ENCODE measurements at places on chromosomes 13 and 19.

DNA sequence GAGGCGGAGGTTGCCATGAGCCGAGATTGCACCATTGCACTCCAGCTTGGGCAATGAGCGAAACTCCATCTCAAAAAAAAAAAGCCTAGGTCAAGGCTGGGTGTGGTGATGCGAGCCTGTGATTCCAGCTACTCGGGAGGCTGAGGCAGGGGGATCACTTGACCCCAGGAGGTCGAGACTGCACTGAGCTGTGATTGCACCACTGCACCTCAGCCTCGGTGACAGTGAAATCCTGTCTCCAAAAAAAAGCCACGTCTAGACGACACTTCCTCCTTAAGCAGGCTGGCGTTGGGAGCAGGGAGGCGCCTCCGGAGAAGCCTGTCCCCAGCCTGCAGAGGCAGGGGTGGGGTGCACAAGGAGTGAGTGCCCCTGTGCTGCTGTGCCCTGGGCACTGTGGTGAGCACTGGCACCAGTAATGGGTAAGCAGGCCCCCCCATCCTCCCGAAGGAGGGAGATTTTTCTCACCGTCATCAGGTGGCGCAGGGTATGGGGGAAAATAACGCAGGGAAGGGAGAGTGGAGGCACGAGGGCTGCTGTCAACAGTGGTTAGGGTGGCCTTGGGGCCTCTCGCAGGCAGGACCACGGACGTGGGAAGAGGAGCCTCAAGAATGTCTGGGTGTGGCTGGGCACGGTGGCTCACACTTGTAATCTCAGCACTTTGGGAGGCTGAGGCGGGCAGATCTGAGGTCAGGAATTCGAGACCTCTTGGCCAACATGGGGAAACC, 706 bp downstream of the P2RY11 start:
- DNase-seq, result no peak

- peak; percentile 72 for DNase-seq
These were observed 131.5 kb downstream of the RGCC start for GRCh38 chr13:41588899-41589298.

- DNase-seq, result no peak
These were observed 38.7 kb downstream of the KEAP1 start for GRCh38 chr19:10464456-10464855.

DNA sequence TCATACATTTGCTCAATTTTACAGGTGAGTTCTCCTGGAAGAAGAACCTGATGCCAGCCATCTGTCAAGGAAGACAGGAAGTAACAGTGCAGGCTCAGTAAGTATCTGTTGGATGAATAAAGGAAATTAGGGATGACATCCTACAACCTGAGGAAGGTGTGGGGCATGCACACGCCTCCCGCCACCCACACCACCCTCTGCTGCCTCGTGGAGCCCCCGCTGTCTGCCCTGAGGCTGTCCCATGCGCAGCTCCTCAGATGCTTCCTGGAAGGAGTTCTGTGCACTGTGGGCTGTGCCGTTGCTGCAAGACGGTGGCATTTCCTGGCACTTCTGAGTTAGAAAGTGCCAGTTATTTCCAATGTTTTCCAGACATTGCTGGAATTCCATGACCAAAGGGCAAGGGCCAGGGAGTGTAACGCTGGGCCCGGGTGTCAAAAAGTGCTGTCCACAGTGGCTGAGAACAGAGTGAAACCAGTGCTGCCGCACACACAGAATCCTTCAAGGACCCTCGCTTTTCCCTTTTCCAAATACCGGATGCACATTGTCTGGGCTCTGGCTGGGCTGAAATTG, 4.2 kb upstream of the TEX29 start:
- no peak for DNase-seq

DNA sequence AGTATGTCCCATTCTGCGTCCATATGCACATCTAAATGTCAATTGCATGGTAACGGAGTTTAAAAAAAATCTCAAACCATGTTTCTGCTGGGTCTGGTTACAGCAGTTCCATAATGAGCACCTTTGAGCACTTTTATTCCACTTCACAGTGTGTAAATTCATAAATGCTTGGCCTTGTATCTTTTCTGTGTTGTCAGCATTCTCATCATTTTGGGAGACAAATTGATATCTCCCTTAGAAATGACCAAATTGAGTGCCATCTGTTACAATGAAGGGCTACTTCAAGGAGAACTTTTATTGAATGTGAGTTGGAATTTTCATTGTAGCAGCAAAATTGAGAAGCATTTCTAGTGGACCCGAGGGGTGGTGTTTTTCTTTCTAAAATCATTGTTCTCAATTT, 432.9 kb upstream of the PCDH9 start:
- no peak for DNase-seq

DNA sequence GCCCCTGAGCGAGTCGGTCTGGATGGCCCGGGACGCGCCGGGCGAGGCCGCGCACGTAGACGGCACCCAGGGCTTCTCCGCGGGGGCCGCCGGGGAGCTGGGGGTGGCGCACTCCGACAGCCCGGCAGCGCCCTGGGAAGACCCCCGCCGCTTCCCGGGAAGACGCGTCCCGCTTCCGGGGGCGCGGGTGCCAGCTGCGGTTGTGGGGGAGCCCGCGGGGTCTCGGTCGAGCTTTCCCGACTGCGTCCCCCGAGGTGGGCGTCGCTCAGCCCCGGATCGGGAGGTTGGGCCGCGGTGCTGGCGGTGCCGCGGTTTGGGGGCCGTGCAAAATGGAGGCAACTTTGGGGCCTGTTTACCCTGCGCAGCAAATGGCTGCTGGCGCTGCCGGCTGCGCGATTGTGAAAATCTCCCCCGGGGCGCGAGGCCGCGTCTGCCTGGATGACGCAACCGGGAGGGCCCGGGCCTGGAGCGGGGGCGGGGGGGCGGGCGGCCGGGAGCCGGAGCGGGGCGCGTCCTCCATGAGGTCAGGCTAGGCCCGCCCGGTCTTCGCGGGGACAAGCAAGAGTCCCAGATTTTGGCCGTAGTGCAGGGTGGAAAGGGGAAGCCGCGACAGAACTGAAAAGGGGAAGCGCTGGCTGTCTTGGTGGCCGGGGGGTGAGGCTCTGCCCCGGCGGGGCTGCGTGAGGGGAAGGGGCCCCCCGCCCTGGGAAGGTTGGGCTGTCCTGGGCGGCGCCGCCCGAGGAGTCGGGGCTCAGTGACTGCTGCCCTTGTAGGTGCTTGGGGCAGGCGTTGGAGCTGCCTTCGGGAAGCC, 11.3 kb downstream of the PEAK3 start:
- peak; percentile 66 for DNase-seq

DNA sequence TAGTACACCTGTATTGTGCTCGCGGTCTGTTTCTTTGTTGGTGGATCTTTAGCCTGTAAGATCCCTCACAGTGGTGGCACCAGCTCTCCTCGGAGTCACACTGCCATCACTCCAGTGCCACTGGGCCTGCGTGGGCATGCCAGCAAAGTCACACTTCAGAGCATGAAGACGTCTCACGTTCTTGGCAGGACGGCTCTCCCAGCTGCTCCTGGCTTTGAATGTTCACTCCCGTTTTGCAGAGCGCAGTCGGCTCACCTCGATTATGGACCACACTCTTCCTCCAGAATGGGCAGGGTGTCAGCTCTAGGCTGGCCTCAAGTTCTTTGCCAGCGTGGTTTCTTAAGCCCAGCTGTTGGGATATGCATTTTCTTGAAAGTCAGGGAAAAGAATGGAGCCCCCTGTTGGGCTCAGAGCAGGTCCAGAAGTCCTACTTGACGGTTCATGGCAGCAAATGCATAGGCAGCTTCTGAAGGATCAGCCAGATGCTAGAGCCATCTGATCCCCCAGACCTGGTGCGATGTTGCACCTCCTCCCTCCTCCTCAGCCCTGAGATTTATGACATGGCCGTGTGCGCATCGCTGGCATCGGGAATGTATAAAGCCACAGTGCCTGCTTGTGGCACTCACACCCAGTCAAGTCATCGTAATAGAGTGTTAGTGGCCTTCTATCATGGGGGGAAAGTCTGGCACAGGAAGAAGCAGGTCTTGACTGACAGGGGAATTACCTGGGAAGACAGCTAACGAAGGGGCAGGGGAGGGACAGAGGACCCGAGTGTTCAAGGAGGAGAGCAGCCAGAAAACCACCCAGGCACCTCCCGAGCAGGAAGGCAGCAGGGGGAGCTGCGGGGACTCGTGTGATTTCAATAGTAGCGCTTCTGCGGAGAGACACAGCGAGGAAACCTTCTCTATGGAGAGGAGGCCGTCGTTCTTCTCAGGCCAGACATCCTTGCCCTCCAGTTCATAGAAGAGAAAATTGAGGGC, 40.2 kb upstream of the NPAS1 start:
- DNase-seq, result no peak

GRCh38 chr13:72757792-72758535, 23.7 kb downstream of the DIS3 start:
- DNase-seq, result no peak

DNA sequence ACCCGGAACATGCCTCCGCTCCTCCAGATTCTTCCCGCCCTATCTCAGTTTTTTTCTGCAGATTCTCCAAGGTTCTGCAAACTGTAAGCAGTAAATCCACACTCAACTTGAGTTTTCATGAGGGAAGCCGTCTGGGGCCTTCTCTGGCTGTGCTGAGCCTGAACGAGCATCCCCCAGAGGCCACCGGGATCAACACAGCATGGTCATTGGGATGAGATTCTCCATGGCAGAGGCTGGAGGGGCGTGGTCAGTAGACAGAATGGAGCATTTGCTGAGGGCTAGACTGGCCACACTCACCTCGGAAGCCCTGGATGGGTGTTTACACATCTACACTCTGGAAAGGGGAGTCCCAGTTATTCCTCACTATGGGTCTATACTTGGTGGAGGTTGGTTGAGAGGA, 2.3 kb upstream of the LILRA4 start:
- DNase-seq, result no peak

- DNase-seq, result no peak
These were observed 12.6 kb downstream of the JOSD2 start for GRCh38 chr19:50498219-50499056.

GRCh38 chr13:104288496-104288895, 1222.3 kb upstream of the SLC10A2 start:
- DNase-seq, result no peak

DNA sequence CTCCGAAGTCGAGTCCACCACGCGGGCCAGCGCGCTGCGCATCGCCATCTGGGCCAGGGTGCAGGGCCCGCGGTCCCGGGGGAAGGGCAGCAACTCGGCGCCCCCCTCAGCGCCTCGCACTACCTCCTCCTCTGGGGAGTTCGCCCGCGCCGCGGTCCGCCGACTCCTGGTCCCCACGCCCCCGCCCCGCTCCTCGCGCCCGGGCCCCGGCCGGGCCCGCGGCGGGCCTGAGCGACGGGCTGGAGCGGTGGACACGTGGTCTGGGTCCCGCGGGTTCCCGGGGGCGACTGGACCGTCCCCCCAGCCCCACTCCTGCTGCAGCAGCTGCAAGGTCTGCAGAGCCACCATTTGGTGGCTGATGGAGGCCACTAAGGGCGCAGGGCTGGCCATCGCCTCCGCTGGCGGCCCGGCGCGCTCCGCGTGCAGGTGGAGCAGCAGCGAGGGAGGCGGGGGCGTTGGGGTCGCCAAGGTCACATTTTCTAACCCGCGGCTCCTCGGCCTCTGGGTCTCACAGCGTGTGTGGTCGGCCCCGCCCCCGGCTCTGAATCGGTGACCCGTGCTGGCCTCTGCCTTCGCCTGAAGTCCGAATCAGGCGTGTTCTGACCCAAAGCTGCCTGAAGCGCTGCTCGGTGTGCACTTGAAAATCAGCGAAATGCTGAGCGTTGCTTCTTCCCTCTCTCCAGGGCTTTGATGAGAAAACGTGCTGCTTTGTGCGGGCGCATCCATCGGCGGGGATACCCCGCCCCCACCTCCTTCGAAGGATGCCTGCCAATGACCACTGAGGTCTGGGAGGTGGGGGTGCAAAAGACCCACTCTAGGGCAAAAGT, at the start of gene DLEU7:
Gene DLEU7, minus strand, starts transcription at position 436 of the 827 bp plus-strand sequence. Its CDS starts 46 bp downstream, at position 390.
- DNase-seq, result no peak

GRCh38 chr13:28355822-28356371, 139.0 kb downstream of the FLT1 start:
- DNase-seq, result no peak

GRCh38 chr13:68272652-68273051, 1042.5 kb upstream of the PCDH9 start:
- DNase-seq, result no peak

DNA sequence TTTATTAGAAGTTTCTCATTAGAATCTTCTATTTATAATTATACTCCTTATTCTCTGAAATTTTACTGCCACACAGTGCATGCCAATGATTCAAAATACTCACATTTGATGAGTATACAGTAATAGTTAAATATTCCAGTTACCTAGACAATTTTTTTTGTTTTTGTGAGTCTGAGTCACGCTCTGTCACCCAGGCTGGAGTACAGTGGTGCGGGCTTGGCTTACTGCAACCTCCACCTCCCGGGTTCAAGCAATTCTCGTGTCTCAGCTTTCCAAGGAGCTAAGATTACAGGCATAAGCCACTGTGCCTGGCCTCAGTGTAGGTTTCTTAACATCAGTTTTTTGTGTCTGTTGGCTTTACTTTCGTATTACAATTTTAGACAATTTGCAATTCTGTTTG, 87.1 kb downstream of the ZNF486 start:
- DNase-seq, result no peak

- no peak for DNase-seq
These were observed 185.6 kb upstream of the STARD13 start for GRCh38 chr13:33471204-33471603.

DNA sequence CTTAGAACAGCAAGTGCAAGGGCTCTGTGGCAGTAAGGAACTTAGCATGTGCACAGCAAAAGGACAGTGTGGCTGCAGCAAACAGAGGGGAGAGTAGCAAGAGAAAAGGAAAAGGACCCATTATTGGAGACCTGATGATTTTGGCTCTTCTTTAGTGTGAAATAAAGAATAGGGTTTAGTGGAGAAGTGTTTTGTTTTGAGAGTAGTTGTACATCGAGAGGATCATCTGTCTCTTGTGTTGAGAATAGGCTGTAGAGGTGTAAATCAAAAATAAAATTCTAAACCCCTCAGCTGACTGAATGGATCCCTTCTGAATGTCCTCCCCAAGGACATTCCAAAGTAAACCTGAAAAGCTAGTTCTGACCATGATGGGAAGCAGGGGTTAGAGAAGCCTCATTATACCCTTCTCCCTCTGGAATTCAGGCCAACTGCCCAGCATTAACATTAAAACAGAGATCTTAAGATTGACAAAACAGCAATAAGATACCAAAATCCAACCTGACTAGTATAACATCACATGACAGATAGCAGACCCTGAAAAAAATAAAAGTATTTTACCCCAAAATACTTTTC, 73.6 kb upstream of the OBI1 start:
- DNase-seq, result no peak

DNA sequence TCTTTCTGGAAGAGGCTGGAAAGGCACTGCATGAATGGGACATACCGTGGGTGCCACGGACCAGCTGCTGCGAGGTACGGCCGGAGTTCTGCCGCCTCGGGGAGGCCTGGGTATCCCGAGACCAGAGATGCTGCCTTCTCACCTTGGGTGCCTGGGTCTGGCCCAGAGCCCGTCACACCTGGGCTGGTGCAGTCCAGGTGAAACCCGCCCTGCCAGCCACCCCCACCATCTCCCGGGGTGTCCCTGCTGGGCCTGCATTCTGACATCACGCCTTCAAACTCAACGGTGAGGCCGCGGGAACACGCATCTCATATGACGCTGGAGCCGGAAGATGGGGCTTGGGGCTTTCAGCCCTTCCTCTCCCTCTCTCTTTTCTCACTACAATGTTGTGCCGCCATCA, 98.0 kb downstream of the GADD45B start:
- DNase-seq, result no peak

GRCh38 chr13:30577401-30577852, 40.3 kb upstream of the USPL1 start:
- peak; percentile 79 for DNase-seq

- DNase-seq, result peak; percentile 59
These were observed 5.0 kb downstream of the APC2 start for GRCh38 chr19:1455002-1455335.

Measured in hematopoietic multipotent progenitor cell treated with erythropoietin and hydrocortisone succinate and interleukin-3 and kit ligand, for 8 days (in vitro differentiated cells).